ENCODE measurements at places on chromosomes 6 and 20. TPM values are rescaled to one million over a fixed set of nuclear protein-coding genes. Genes with fewer than 3 reads are reported as not detected.

DNA sequence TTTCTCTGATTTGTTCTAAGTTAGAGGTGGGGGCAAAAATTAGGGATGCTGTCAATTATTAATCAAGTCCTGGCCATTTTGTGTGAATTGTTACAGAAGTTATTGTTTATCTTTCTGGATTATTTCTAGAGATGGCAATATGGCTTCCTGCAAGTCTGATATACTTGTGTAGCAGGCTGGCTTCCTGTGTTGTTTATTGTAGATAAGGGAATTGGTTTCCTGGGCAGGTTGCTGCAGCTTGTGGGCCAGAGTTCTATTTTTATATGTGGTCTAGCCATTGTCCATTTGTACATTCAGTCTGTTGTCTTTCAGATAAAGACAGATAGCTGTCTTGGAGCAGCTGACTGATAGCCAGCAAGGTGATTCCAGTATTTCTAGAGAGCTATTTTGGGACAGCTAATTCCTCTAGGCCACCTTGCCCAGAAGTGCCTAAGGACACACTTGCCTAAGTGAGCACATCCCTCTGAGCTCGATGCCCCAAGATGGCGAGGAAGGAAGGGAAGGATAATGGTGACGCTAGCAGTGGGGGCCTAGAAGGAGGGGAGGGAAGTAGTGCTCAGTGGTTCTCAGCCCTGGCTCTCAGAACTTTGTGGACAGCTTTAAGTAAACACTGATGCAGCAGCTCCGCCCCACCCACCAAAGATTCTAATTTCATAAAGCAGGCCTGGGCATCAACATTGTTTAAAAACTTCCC lies 25.5 kb downstream of the DDO start:
- no peak for DNase-seq

DNA sequence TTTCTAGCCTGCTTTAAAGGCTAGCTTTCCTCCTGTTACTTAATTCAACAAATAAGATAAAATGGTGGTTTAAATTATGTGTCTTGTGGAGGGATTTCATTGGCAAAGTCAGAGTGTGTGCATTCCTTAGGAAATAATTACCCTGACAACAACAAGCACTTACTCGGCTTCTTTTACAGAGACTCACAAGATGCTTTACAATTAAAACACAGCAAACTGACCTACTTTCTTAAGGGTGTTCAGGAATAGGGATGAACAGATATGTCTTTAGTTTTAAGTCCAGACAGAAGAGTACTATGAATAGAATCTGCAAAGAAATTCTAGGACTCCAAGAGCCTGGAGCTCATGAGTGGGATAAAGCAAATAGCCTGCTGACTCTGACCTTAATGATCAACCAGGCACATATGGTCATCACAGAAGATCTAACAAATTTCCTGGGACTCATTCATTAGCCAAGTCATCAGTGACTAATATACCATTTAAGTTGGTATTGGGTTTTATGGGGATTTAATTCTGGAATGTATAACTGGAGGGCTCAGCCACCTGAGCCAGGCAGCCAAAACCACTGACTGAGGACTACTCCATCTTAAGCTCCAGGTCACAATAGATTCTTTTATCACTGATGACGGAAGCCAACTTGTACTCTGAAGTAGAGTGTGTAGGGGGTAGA lies 161.8 kb upstream of the RIMS1 start:
- no peak for DNase-seq

DNA sequence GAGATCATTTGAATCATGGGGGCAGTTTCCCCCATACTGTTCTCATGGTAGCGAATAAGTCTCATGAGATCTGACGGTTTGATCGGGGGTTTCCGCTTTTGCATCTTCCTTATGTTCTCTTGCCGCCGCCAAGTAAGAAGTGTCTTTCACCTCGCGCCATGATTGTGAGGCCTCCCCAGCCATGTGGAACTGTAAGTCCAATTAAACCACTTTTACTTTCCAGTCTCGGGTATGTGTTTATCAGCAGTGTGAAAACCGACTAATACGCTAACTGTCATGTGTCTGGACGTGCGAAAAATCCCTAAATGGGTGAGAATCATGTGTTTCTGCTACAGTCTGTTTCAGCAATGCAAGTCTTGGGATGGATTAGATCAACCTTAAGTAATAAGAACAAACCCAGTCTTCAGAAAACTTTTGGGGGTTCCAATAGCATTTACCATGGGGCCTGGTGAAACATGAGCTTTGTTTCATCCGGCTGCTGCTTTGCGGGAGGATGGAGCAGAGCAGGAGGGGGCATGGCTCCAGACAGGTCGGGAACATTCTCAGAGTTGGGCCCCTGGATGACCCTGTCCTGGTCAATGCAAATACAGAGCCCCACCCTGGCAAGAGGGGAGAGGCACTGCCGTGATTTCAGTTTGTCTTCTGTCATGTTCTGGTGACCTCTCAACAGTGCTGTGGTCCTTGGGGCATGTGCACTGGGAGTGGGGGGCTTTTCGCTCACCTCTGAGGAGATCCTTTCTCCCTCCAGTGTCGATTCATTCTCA lies 41.5 kb downstream of the CTCFL start:
- DNase-seq: no peak

DNA sequence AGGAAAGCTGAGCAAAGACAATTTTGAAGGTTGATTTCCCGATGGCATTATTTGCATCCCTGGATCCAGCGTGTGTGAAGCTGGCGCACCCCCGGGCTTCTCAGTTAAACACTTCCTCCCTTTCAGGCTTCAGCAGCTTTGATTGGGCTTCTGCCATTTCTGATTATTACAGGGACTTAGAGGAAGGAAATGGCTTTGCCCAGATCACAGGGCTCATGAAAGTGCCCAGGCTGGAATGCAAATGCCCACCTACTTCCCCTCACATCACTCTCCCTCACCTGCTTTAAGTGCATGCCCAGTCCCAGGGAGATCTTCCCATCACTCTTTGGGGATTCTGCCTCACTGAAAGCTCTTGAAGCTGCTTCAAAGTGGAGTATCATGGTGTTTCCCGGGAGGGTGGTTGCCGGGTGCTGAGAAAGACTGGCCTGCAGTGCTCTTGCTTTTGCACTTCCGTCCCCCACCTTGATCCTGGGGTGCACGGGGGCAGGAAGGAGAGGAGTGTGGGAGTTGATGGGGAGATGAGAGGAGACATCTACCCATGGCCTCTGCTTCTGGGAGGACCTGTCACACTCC lies 28.3 kb downstream of the PHACTR3 start:
- no peak for DNase-seq

DNA sequence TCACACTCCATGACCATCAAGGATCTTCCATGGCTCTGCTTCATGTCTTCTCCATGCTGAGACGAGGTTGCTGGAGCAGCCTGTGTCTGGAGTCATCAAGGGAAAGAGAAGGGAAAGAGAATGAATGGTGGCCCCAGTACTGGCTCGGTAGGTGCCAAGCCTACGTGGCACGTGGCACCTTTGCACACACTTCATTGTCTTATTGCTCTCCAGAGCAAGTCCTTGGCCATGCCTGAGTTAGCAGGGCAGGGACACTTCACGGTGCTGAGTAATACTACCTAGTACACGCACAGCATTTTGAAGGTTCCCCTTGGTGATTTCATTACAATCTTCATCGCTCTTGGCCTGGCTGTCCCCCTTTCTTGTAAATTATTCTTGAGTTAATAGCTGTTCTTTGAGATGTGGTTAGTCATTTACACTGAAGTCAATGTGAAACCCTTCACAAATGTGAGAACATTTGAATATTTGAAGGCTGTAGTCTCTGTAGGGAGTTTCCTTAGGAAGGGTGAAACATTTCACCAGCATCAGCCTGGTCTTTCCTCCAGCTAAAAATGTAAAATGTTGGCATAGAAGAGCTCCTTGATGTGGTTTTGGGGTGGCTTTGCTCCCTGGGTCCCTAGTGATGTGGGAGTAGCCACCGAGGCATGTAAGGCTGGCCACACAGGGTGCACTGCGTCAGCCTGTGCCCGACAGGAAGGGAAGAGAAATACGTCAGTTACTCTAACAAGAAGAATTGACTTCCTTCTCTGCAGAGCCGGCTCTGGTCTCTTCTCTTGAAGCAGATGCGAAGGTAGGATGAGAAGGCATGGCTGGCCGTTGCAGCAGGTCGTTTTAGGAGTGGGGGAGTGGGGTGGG lies at the start of gene SYTL3:
Gene SYTL3 (plus strand): TSS at position 766 of the 855 bp plus-strand sequence. CDS start 13,215 bp downstream, outside the sequence.
- DNase-seq: no peak

DNA sequence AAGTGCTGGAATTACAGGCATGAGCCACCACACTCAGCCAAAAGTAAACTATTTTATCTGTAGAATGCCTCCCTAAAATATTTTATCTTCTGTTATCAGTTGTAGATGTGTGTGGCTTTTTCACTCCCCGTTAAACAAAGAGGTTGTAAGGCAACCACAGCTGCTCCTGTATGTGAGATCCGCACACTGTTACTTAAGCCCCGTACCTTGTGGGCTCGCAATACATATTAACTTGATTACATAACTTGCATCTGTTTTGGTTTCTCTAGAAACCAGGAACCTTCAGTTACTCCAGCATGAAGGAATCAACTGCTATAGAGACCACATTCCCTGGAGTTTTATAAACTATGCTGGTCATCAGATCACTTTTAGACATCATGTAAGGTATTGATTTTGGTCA lies 420.1 kb upstream of the SLC35B3 start:
- DNase-seq: no peak

DNA sequence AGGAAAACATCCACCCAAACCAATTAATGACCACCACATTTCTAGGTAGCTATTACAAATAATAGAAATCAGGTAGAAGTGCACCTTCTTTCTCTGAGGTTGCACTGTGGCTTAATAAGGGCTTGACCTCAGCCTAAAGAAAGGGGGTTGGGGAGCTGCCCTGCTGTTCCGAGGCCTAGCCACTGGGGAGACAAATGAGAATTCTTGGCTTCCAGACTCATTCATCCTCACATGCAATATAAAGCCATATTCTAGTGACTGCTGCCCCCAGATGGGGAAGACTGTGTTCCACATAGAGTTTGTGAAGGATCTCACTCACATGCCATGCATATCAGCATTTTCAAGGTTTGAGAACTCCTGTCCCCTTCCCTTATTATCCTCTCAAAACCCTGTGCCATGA lies 22.9 kb downstream of the SAYSD1 start:
- DNase-seq: no peak

DNA sequence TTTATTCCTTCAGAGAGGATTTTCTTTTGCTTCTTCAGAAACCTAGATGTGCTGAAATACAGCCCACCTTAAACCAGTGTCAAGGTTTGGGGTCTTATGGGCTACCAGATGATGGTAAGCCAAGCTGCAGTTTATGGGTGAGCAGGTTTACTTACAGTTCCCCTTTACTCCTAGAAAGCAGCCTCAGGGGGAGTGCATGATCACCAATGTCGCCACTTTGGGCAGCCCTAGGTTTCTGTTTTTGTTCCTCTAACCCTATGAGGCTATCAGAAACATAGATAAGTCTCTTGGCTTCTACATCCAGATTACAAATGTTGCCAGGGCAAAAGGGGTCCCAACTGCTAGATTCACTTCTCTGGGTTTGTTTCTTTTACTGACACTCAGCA lies 67.2 kb downstream of the TRIM27 start:
- no peak for DNase-seq

DNA sequence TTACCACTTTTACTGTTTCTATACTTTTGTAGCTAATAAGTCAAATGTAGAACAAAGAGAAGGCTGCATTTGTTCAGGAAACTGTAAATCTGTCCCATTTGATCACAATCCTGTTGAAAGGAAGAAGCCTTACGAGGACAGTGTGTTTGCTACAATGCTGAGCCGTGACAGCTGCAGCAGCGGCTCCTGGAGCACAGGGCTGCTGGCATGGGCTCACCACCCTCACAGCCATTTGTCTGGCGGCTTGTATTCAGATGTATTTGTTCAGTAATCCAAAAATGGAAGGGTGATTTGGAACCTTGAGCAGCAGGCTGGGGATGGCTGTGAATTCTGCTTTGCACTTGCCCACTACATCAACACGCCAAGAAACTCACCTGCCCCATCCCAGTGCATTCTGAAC lies 5.7 kb downstream of the TUBB2A start:
- DNase-seq: no peak

DNA sequence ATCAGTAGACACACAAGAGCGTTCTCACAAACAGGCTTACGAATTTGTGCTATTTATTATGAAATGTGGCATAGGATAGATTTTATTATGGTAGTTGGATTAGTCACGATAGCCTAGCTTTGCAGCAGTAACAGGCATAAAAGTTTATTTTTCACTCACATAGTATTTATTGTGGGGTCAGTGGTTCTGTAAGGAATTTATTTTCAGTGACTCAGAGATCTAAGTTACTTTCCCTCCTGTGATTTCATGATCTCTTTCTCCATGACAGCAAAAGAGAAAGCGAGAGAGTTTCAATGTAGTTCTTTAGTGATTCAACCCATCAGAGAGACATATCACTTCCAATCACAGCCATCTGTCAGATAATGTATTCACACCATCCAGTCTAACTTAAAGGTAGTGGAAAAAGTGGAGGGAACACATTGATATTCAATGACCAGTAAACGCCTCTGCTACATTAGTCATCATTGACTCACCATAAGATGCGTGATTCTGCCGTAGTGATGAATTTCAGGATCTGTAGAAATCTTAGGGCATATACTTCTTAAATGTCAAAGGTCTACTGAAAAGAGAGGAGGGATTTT lies 605.5 kb downstream of the HDGFL1 start:
- DNase-seq: no peak

- no peak for DNase-seq
Measured at GRCh38 chr6:8494730-8495129, 59.4 kb upstream of the SLC35B3 start.

DNA sequence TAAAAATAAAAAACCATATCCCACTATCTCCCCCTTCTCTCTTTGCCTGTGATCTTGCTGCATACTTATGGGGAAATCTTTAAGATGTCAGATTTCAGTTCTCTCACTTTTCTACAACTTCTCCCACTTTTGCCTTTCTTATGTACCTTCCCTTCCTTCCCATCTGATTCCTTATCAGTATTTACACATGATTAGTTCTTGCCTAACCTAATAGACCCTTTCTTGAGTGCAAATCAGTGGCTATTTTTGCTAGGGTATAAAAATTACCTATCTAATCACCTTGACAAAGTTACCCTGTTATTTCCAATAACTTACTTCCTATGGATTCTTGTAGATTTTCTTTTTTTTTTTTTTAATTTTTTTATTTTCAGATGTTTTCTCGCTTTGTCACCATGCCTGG lies 75.7 kb downstream of the PTPRA start:
- DNase-seq: no peak

DNA sequence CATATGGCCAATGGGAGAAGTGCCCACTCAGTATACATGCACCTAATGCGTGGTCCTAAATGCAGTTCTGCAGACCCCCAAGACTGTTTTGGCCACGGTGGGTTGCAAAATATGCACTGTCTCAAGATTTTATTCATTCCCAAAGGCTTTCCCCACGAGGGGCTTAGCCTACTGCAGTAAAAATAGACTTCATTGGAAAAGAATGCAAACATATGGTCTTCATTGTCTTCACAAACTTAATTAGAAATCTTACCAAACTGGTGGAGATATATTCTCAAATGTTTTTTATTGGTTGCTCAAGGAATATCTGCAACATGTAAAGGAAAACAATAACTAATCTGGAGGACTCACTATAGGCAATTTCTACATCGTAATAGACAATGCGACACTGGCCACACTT lies 31.6 kb upstream of the PRL start:
- no peak for DNase-seq

GRCh38 chr6:158050955-158051354 lies 69.3 kb downstream of the SYNJ2 start:
- no peak for DNase-seq

Gene PTPN1
- 25.7 TPM for total RNA-seq

Gene ADGRB3
- 1.5 TPM for total RNA-seq

Gene DNAH8
- total RNA-seq: 0.03 TPM

Gene F13A1
- total RNA-seq: 93.1 TPM

Gene TENT5A
- 44.4 TPM for total RNA-seq

Gene VIP
- 0.55 TPM for total RNA-seq

Gene POM121L2
- not detected for total RNA-seq

Gene SLC32A1
- total RNA-seq: not detected

Gene SEMG1
- not detected for total RNA-seq

Data from left ventricle myocardium inferior (tissue), 1 donor.